ENCODE measurements at places on chromosomes 12 and 14. TPM values are rescaled to one million over a fixed set of nuclear protein-coding genes. Genes with fewer than 3 reads are reported as not detected.
A peak's percentile ranks its signal among the peaks of the same experiment; 100 is the strongest.

GRCh38 chr12:132476038-132476414, 13.9 kb upstream of the FBRSL1 start:
- no peak for DNase-seq

The GALNT9 gene
- total RNA-seq: 0.12 TPM

DNA sequence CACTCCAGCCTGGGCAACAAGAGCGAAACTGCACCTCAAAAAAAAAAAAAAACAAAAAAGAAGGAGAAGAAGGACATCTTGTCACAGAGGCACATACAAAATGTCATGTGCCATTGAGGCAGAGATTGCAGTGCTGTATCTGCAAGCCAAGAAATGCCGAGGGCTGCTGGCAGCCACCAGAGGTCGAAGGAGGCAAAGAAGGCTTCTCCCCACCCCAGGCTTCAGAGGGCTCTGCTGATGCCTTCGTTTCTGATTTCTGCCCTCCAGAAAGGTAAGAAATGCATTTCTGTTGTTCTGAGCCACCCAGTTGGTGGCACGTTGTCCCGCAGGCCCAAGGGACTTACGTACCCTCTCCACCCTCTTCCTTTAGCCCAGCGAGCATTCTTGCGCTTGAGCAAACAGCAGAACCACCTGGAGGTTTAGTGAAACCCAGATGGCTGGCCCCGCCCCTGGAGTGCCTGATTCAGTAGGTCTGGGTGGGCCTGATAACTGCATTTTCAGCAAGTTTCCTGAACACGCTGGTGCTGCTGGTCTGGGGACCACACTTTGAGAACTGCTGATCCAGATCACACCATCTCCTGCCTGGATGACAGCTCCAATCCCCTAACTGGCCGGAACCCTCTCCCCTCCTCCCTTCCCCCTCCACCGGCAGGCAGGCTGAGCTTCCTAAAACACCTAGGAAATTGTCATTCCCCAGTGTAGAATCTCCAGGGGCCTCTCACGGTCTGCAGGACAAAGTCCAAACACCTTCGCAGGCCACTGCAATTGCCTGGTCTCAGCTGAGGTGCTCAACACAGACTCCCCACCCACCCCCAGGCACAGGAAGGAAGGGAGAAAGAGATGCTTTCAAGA, 21.1 kb upstream of the SCARB1 start:
- peak; percentile 38 for DNase-seq

DNA sequence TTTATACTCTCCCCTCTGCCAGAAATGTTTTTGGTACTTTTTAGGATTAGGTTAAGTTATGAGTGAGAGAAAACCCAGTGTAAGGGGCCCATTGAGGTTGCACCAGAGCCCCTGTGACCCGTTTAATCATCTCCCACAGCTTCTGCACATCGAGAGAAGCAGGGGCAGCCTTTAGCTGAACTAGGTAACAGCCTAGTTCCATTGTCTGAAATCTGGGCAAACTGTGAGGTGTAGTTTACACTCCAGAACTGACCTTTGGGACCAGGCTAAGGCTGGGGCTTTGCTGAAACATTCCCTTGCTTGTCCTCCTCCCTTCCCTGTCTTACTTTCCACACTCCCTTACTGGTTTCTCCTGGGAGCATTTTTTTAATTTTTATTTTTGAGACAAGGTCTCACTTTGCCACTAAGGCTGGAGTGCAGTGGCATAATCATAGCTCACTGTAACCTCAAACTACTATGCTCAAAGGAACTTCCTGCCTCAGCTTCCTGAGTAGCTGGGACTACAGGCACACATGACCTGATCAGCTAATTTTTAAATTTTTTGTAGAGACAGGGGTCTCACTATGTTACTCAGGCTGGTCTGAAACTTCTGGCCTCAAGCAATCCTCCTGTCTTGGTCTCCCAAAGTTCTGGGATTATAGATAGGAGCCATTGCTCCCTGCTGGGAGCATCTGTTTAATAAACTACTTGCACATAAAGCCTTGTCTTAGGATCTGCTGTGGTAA, 25.9 kb upstream of the DHRS2 start:
- DNase-seq: no peak

DNA sequence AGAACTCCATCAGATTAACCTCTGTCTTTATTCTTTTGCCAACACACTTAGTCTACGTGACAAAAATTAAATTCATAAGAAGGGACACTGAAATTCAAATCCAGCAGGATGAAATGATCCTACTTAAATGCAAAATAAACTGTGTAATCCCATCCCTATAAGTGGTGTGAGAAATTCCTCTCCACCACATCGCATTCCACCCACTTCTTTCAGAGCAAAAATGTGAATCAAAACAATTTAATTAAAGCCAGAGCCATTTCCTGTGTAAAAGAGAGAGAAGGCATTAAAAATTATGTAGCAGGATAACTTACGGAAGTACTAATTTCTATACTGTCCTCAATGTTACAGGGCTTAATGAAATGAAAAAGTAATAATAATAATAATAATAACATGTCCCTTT, 844.3 kb downstream of the GALC start:
- no peak for DNase-seq

The KRT72 gene
- not detected for total RNA-seq

The CCDC177 gene
- not detected for total RNA-seq

DNA sequence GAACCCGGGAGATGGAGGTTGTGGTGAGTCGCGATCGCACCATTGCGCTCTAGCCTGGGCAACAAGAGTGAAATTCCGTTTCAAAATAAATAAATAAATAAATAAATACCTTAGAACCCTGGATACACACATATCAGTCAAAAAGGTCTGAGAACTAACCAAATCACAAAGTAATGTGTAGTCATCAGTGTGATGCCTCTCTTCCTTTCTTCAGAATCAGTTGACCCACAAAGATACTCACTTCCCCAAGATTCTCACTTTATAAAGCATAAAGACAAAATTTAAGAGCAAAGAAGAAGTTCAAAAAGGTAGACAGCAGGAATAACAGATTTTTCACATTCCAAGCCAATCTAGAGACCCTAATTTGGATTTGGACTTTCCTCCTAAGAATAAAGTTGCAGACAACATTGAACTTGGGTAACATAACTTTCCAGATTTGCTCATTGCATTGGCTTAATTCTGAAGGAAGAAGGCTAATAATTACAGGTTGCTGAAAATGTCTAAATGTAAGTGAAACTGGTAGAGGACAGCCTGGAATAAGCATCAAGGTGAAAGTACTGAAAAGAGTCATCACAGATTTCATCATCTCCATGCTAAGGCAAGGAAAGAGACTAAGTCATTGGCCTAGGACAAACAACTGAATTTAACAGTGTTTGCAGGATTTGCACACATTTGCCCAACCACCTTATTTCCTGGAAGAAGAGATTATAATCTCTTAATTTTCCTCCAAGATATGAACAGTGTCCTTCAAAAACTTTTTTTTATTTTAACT, 17.4 kb downstream of the TMED10 start:
- no peak for DNase-seq

- DNase-seq: no peak
Observed at GRCh38 chr14:102798926-102799325, 21.7 kb downstream of the TRAF3 start.

GRCh38 chr12:65825183-65825506, 862 bp downstream of the HMGA2 start:
- DNase-seq: no peak

The IRAK3 gene
- 7.1 TPM for total RNA-seq

- DNase-seq: peak; percentile 44
Observed at GRCh38 chr12:117412465-117413188, 51.2 kb upstream of the NOS1 start.

DNA sequence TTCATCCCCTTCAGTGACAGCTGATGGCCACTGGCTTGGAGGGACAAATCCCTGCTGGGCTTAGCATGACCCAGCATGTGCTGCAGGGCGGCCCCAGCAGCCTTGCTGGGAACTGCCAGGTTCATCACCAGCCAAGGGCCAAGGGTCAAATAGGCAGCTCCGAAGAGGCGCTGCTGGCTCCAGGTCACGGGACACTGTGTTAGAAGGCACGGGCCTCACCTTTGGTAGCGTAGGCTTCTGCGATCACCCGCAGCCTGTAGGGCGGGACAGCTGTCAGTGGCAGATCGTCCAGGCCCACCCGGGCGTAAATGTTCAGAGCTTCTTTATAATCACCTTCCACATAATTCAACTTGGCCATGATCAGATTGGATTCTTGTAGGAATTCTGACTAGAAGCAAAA, 35.7 kb downstream of the TTC7B start:
- DNase-seq: no peak

The CYP27B1 gene
- total RNA-seq: 1.6 TPM

The C12orf42 gene
- not detected for total RNA-seq

GRCh38 chr14:58104808-58105207, 47.2 kb downstream of the ARMH4 start:
- DNase-seq: no peak

GRCh38 chr12:30794591-30795409, 40.0 kb upstream of the CAPRIN2 start:
- DNase-seq: no peak

GRCh38 chr14:20751963-20752562, 6.4 kb downstream of the EDDM3A start:
- DNase-seq: no peak

The NANOG gene
- 0.43 TPM for total RNA-seq

GRCh38 chr12:913919-914698, 35.4 kb downstream of the RAD52 start:
- no peak for DNase-seq

DNA sequence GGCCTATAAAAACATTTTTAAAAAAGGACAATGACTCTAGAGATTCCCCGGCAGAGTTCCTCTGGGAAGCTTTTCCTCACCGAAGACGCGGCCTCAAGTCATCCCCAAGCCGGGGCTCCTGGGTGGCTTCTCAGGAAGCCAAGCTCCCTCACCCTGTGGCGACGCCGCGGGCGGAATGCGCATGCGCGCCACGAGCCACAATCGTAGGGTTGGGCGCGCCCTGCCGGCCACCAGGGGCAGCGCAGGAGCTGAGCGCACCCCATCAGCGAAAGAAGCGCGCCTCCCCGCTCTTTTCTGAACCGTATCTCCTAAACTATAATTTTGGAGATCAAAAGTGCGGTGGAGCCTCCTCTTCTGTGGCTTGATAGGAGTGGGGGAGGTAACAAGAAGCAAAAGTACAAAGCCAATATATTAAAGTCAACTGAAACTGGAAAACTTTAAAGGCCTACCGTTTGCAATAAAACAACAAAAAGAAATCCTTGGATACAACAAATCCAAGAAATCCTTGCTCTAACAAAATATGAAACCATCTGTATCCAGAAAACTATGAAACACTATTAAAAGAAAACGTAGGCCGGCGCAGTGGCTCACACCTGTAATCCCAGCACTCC, 17.4 kb upstream of the CHFR start:
- peak; percentile 83 for DNase-seq

DNA sequence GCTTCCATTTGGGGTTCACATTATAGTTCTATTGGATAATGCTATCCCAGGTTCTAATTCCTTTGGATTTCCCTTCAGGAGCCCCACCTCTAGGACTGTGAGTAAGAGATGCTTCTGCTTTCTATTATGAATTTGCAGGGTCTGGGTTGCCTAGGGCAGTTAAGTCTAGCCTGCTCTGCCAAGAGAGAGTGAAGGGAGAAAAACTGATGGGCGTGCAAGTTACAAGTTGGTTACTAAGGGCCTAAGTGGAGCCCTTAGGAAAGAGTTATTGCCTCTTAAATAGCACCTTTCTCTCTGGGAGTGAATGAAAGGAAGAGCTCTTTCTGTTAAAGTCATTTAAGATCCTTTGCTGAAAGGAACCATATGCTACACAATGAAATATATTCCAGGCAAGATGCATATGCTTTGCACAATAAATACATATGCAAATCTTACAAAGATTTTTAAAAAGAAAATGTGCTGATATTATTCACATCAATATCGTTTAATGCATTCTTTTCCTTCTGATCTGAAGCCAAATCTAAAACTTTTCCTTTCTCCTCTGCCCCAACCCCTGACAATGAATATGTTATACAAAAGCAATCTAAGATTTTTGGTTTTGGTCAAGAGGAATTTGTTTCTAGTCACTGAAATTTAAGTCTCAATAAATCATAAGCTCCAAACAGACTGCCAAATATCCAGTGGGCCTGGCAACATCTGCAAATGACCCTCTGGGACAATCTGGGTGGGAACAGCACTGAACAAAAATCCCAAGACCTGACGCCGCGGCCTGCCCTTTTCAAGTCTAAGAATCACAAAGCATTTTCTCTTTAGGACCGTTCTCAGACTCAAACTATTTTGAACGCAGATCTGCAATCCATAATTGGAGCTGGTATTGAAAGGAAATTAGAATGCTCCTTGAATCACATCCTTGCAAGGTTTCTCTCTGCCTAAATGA, 586.7 kb downstream of the ETNK1 start:
- no peak for DNase-seq

- no peak for DNase-seq
Observed at GRCh38 chr14:22411398-22412055, 177.5 kb downstream of the DAD1 start.

The ZC3H10 gene
- 5.4 TPM for total RNA-seq

GRCh38 chr12:124898200-124898922, 16.1 kb downstream of the UBC start:
- peak; percentile 73 for DNase-seq

DNA sequence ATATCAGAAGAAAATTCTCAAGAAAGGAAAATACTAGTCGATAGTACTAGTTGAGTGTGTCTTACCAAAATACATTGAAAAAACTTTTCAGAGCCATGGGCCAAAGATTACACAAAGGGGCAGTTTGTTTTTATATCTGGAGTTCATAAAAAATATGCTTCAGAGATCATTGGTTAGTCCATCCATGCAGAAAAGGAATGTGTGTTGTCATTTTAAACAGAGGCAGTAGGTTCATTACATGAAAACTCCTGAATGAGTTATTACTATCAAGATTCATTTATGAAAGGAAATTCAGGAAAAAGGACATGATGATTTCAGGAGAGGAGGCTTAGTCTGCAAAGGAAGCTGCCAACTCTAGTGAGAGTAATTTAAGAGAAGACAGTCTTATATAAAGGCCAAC, 354.8 kb downstream of the AEBP2 start:
- no peak for DNase-seq

- DNase-seq: no peak
Observed at GRCh38 chr12:76595056-76595455, 35.5 kb upstream of the OSBPL8 start.

GRCh38 chr12:26841085-26841484, 8.1 kb upstream of the ITPR2 start:
- no peak for DNase-seq

GRCh38 chr14:51701951-51702350, 50.2 kb downstream of the FRMD6 start:
- no peak for DNase-seq

The IL22 gene
- not detected for total RNA-seq

Measured in mucosa of gallbladder (tissue), 1 donor.